Osteocyte (in vitro differentiated cells): ENCODE measurements at places on chromosomes 3 and 15.

DNA sequence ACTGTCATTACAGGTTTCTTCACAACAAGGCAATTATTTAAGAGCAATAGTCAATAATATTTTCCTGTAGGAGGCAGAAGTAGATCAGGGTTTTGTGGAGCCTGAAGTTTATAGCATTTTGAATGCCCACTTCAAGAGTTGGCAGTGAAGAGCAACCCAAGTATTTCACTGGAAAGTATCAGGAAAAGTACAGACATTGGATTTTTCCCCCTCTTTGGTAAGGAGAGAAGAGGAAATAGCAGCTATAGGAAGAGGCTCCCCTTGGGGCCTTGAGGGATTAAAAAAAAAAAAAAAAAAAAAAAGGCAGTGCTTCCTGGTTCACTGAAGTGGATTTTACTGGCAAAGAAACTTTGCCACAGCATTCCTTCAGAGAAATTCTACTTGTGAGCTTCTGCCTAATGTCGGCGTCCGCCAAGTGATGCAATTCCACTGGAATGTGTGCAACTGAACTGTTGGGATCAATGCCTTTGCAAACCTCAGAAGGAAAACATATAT is 5.7 kb upstream of the CNTN6 start:
- DNase-seq, result peak; percentile 88

DNA sequence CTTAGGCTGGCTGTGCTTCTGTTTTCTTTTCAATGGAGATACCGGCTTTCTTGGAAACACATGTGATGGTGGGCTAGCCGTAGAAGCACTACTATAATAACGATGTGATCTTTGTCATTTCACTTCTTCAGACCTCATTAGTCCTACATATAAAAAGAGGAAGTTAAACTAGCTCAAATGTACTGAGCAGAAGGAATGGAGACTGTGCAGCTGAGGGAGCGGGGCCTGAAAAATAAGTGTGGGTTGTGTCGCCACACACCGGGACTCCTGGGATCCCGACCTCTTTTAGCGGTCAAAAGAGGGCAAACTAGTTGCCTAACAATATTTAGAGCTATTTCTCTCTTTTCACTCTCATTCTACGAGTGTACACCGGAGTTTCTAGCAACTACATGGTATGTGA is 1.0 kb upstream of the RNF7 start:
- DNase-seq, result no peak

GRCh38 chr3:48598323-48599076 is 3.4 kb upstream of the COL7A1 start:
- DNase-seq, result peak; percentile 96

DNA sequence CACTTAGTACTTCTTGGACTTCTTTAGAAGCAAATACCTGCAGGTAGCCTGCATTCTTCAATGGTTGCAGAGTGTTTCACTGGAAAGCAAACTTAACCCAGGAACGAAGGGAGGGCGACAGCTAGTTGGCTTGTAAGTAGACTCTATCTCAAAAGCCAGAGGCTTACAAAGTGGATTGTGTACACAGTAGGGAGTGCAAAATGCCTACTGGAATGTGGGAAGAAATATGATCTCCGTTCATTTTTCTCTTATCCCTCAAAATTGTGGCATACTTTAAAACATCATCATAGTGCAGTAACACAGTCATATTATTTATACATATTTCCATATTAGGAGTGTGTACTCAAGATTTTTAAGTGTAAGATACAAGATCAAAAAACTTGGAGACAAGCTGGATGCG is 155.7 kb downstream of the LIPC start:
- DNase-seq, result no peak

DNA sequence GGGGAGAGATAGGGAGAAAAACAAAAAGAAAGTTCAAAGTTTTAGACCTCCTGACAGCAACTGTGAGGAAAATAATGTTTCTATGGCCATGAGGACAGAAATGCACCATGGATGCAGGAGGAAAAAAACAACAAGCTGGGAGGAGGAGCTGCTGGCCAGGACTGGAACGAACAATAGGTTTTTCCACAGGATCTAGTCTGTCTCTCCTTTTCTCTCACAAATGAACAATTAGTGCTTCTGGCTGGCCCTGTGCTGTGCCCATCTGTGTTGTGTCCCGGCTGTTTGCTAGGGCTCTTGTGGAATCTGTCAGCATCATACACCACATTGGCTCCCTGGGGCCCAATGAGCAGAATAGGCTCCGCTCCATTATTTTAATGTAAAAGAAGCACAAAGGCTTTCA is 15.2 kb downstream of the GK5 start:
- no peak for DNase-seq

- no peak for DNase-seq
Observed at GRCh38 chr15:63517628-63518027, 13.2 kb downstream of the USP3 start.

- no peak for DNase-seq
Observed at GRCh38 chr15:76310475-76311099, 682 bp downstream of the ETFA start.

DNA sequence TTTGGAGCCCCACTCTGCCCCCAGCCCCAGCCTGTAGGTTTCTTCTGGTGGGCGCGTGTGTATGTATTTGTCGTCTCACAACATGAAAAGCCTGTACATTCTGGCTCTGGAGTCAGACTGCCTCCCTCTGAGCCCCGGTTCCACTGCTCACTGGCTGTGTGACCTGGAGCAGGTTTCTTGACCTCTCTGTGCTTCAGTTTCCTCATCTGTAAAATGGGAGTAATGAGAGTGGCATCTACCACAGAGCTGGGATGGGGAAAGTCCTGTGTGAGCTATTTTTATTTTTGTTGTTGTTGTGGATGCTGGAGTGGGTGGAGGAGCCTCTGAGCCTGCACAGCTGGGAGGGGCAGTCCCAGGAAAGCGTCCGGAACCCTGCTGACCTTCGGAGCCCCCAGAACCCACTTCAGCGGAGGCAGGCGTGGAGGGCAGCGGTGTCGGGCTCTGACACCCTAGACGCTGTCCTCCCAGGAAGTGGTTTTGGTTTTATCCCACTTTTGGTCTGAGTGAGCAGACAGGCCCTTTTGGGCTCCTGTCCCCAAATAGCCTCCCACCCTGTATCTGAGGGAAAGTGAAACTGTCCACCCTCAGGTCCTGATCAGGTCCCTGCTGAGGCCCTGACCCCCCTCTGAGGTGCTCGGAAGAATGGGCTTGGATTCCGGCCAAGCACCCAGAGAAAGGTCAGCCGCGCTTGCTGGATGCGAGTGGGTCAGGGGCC is 103.5 kb downstream of the CHSY1 start:
- no peak for DNase-seq

- no peak for DNase-seq
Observed at GRCh38 chr3:30293621-30294240, 312.7 kb upstream of the TGFBR2 start.

DNA sequence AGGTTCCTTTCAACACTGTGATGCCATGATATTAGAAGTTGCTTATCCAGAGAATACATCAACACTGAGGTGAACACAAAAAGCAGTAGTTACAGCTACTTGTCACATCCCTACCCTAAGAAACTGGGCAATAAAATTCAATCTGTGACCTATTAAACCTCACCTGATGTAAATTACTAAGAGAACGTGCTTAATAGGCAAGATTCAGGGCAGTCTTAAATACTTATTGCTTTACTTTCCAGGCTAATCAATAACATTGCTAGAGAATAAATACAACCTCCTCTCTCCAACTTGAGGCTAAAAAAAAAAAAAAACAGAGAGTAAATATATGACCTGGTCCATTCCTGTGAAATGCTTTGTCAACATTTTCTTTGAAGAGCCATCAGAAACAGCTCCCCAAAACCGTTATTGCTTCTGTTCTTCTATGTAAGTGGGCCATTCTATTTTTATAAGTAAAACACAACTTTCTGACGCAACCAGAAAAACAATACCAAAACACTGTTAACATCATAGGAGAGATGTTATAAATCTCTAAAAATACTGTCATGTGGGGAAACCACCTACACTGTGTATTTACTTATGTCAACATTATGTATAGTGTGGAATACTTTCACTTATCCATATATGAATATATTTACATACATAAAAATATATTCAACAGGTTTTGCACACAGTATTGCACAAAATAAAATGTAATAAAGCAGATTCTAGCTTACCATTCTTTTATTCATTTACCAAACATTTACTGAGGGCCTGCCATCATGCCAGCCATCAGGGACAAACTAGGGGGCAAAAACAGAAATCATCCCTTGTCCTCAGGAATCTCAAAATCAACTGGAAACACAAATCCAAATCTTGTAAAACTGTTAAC is 2.7 kb downstream of the NKIRAS1 start:
- DNase-seq, result no peak

- no peak for DNase-seq
Observed at GRCh38 chr3:63278171-63279004, at the start of gene SYNPR. TSS of gene SYNPR (plus strand) at chr3:63278308.

GRCh38 chr15:88048755-88049154 is 207.8 kb downstream of the NTRK3 start:
- DNase-seq, result no peak

- DNase-seq, result no peak
Observed at GRCh38 chr15:101043011-101043410, 123.9 kb downstream of the LRRK1 start.

- DNase-seq, result no peak
Observed at GRCh38 chr15:58466566-58466965, 34.8 kb downstream of the LIPC start.

- no peak for DNase-seq
Observed at GRCh38 chr3:71568207-71568606, 15.3 kb downstream of the FOXP1 start.

DNA sequence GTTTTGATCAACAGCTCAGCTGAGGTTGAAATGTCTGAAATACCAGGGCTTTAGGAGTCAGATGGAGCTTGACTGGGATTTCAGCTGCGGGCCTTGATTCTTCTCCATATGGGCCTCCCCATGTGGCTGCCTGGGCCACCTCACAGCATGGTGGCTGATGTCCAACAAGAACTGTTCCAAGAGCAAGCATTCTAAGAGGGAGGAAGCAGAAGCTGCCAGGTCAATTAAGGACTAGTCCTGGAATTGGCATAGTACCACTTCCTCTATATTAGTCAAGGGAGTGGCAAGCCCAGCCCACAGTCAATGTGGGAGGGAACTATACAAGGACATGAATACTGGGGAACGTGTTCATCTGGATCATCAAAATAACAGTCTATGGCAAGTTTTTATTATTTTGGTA is 181.7 kb upstream of the ANKRD28 start:
- DNase-seq, result no peak

DNA sequence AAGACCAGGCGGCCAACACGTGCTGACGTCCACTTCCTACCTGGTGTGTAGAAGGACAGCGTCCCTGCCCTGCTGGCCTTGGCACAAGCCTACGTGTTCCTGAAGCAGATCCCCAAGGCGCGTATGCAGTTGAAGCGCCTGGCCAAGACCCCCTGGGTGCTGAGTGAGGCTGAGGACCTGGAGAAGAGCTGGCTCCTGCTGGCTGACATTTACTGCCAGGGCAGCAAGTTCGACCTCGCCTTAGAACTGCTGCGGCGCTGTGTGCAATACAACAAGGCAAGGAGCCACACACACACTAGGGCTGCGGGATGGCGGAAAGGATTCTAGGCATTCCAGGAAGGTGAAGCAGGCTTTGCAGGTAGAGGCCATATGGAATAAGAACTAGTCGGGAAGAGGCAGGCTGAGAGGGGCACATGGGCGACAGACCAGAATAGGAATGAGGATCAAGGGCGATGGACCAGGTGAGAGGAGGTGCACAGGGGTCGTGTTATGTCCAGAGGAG is 15.9 kb downstream of the CSRNP1 start:
- DNase-seq, result no peak

DNA sequence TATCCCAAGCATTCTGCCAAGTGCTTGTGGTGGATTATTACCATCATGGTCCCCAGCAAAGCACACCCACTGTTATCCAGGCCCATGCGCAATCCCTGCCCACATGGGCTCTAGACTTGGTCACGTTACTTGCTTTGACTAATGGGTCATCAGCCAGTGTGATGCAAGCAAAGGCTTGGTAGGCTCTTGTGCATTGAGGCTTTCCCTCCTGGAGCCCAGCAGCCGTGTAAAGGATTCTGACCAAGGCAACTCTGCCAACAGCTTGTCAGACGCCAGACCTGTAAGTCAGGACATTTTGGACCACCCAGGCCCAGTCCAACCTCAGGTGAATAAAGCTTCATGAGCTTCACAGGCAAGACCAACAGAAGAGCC is 93.9 kb downstream of the ABHD5 start:
- peak; percentile 79 for DNase-seq

GRCh38 chr3:195058336-195059005 is 212.5 kb downstream of the XXYLT1 start:
- DNase-seq, result no peak

DNA sequence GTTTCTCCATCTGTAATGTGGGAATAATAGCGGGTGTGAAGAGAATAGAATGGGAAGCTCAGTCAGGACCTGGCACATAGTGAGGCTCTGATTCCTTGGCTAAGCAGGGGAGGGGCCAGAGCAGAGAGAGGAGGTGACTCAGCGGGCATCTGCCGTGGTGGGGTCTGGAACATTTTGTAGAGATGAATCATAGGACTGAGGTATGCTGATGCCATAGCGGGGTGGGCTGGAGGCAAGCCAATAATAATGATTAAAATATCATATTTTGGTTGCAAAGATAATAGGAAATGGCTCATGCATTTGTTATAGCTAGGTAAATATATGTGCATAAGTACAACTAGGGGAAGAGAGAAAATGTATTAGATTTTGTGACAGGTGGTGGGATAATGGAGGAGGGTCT is 11.2 kb downstream of the TGM4 start:
- peak; percentile 92 for DNase-seq

DNA sequence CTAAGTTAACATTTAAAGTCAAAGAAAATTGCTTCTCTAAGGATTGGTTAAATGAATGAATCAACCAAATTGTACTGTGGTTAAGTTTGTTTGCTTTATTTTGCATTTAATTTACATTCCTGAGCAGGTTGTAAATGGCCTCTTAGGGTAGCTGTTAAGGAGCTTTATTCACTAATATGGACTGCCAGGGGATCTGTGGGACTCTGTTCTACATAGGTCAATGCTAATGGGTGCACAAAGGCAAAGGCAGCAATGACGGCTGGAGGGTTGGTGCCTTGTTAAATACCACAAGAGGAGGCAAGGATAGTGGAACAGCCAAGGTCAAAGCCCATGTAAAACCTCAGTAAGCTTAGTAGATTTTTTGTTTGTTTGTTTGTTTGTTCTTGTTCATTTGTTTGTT is 89.3 kb upstream of the P2RY1 start:
- DNase-seq, result no peak

DNA sequence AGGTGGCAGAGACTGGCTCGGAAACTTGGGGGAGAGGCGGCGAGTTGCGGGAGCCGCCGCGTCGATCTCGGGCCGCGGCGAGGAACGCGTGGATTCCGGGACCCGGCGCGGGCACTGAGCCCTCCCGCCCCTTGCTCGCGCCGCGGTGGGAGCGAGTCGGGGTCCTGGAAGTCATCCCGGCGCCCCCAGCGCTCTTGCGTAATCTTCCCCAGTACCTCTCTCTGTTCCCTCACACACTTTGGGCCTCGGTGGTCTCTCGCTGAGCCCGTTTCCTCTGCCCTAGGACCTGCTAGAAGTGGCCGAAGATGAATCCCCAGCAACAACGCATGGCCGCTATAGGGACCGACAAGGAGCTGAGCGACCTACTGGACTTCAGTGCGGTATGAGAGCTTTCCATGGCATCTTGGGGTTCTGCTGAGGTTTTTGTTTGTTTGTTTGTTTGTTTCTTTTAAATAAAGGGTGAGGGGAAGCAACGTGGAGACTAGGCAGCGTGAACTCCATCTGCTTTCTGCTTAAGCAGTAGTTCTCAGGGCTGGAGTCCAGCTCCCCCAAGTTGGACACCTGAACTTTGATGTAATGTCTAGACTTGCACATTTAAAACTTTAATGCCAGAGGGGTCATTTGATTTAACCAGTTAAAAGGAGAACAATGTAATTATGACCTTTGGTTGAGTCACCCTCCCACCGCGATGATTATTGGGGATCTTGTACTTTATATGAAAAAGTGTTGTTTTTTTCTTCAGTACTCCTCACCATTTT is 1.3 kb downstream of the TCF12 start:
- DNase-seq, result no peak
